Mesothelial cell of epicardium (in vitro differentiated cells): ENCODE measurements at places on chromosomes 16 and 17.
A peak's percentile ranks its signal among the peaks of the same experiment; 100 is the strongest.

- no peak for DNase-seq
Measured at GRCh38 chr17:9209347-9209746, 188.0 kb downstream of the NTN1 start.

- no peak for DNase-seq
Measured at GRCh38 chr17:79684132-79684985, 46.4 kb upstream of the ENPP7 start.

- no peak for DNase-seq
Measured at GRCh38 chr16:83356266-83356665, 451.5 kb upstream of the HSBP1 start.

GRCh38 chr17:77577491-77577890, 381.0 kb upstream of the TNRC6C start:
- no peak for DNase-seq

DNA sequence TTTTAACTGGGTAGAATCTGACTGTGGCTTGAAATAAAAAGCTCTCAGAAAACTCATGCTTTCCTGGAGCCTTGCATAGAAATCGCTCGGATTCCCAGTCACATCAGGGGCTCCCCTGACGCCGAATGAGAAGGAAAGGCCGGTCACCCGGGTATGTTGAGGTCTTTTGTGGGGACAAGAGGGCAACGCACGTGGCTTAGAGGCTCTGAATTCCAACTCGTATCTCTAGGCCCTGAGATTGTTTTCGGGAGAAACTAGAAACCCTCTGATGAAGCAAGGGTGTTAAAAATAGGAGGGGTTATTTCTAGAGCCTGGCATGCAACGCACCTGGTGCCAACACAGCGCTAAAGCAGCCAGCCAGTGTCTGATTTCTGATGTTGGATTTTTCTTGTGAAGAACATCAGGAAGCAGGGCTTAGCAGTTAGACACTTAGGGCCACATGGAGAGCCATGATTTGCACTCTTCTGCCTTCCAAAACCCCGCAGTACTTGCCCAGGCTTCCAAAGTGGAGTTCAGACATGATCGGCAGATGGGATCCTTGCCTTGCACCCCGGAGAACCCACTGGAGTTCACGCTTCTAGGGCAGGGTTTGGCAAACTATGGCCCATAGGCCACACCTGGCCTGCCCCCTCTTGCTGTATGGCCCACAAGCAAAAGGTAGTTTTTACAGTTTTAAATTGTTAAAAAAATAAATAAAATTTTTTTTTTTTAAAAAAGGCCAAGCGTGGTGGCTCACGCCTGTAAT, 12.6 kb downstream of the CACNG1 start:
- no peak for DNase-seq

DNA sequence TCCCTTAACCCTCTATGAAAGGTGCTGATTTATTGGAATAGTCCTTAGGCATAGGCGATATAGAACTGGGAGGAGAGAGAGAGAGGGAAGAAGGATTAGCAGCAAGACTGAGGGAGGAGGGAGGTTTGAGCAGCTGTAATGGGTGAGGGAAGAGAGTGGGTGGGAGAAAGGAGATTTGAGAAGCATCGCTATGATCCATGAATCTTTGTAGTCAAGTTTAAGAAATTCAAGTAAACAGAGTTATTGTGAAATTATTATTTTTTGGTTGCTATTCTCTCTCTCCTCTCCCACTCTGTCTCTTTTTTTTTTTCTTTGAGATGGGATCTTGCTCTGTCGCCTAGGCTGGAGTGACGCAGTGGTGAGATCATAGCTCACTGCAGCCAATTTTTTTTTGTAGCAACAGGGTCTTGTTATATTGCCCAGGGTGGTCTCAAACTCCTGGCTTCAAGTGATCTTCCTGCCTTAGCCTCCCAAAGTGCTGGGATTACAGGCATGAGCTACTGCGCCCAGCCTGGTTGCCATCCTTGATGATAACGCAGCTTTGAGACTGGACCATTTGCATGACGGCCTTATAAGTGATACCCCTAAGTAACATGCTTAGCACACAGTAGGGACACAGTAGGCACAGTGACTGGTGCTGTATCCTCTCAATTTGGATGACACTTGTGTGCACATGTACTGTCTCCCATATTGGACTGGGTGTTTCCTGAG, 21.0 kb upstream of the TNS4 start:
- DNase-seq, result no peak

GRCh38 chr16:19582050-19582831, 26.7 kb downstream of the VPS35L start:
- DNase-seq, result no peak

DNA sequence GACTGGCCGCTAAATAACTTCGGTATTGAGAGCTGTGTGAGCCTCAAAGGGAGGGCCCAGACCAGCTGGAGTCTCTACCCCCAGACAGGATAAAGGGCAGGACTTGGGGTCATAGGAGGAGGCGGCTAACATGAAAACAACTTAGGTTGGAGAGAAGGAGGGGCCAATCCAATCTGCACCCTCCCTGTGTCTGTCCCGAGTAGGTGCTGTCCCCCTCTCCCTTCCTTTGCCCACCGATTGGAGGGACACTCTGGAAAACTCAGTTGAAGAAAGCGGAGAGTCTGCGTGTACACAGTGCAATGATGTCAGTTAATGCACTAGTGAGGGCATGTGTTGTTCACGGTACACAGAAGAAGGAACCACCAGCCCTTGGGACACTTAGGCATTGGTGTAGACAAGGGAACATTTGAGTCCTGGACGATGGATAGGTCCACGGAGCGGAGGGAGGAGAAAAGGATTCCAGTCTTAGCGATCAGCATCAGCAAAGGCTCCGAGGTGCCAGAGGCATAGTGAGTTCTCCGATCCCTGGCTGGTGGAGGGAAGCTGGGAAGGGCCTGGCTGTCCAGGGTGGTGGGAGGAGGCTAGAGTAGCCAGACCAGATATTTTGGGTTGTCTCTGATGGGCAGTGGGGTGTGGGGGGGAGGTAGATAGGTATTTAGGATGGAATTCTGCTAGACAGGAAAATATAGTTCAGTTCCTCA, 761 bp downstream of the NOL3 start:
- DNase-seq, result no peak

- no peak for DNase-seq
Measured at GRCh38 chr17:22694362-22695227, 1002.3 kb downstream of the KCNJ18 start.

DNA sequence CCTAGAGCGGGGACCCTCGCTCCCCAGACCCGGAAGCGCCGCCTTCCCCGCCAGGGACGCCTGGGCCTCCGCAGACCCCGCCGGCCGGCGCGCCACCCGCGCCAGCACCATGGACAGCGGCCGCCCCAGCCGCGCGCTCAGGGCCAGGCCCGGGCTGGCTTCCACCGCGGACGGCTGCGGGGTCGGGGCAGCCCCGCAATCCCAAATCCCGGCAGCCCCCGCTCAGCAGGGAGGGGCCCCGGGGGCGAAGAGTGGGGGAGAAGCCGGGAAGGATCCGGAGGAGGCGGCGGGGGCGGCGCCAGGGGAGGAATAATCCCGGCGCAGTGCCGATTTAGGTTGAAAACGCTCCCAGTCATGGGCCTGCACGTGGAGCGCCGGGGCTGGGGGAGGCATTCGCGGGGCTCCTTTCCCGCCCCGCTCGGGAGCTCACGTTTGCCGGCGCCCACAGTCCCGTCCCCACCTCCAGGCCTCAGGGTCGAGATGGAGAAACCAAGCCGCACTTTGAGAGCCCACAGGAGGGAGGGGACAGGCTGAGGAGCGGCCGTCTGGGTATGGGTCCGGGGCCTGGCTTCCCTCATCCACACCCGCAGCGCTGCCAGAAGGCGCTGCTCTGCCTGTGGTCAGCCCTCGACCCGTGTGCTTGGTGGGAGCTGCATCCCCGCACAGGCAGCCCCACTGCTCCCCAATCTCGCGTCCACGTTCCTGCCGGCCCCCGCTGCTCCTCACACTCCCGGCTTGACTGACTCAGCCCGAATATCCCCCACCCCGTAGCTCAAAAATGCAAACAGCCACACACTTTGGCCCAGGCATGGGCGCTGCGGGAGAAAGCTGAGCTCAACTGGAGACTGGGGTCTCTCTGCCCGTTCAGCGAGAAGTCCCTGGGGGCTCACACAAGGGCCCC, 4.7 kb downstream of the FBXL16 start:
- peak; percentile 69 for DNase-seq

DNA sequence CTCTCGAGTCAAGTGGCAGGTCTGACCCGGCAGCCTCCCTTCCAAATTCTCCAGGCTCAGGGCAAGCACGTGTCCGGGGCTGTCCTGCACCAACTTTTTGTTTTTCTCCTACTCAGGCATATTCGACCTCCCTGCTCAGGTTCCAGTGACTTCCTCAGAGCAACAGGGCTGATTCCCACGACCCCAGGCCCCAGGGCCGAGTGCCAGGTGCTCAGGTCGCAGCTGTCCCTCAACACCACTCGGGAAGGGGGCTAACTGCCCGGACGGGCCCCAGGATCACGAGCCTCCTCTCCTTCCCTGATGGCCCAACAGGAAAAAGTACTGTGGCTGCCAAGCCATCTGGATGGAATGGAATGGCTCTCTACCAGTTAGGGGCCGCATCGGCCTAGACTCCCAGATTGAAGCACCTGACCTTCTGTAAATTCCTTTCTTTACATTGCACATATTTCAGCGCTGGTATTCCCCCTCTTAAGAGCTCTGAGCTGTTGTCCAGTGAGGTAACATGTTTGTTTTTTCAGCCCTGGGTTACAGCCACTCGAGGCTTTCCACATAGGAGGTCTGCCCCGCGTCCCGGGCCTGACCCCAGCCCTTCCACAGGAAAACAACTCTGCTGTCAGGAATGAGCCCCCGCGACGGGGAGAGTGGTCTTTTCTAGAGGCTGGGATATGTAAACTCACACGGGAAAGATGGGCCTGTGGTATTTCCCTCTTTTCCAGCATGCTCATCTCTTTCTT, 25.0 kb downstream of the NXN start:
- no peak for DNase-seq

- no peak for DNase-seq
Measured at GRCh38 chr16:85381738-85382592, 231.2 kb upstream of the GSE1 start.

DNA sequence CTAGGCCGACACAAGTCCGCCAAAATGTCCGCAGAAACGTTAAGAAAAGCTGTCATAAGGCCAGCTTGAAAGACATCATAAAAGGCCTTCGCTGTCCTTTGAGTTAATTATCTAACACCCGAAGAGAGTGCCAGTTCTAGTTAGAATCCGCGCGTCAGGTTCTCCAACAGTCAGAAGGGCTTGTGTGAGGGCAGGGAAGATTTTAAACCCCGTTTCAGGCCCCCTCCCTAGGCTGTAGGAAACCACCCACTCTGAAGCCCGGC, 729 bp upstream of the CLTC start:
- DNase-seq, result no peak
